ENCODE measurements at places on chromosomes 1 and 21.

DNA sequence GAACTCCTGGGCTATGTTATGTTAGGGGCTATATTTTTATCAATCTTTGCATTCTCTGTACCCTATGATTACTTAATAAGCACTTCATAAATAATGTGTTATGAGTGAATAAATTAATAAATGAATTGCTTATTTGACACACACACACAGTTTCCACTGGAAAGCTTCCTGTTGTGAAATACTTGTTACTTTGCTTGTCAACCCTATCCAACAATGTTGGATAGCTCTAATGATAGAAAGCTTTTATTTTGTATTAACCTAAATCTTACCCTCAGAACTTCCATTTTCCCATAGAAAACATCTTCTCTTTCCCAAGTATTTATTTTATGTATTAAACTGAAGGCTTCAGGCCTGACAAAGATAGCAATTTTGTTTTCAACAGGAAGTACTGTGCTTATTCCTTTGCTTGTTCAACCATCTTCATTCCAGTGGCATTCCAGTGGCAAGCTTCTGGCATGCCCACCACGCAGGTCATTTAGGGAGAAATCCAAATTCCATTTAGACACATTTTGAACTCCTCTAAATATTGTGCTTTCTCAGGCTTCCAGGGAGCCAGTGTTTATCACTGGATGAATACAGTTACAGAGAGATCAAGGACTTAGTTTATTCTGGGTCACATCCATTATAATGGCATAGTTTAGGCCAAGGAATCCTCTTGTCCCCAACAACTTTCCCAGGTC is 134.4 kb downstream of the TGFB2 start:
- DNase-seq = no peak

DNA sequence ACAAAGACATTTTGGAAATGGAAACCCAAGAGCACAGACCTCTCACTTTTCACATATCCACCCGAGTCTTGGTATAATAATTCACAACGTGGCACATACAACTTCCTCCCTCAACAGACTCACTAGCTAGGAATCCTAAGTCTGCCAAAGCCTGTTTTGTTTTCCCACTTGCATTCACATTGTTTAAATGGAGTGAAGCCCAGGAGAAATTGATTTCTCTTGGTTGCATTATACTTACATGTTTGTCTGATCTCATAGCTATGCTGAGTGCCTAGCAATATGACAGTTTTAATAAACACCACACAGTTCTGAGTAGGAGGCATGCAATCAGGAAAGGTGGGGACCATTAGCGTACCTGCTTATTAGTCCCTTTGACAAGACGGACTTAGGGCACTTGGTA is 348.6 kb upstream of the ADGRL4 start:
- DNase-seq = no peak

DNA sequence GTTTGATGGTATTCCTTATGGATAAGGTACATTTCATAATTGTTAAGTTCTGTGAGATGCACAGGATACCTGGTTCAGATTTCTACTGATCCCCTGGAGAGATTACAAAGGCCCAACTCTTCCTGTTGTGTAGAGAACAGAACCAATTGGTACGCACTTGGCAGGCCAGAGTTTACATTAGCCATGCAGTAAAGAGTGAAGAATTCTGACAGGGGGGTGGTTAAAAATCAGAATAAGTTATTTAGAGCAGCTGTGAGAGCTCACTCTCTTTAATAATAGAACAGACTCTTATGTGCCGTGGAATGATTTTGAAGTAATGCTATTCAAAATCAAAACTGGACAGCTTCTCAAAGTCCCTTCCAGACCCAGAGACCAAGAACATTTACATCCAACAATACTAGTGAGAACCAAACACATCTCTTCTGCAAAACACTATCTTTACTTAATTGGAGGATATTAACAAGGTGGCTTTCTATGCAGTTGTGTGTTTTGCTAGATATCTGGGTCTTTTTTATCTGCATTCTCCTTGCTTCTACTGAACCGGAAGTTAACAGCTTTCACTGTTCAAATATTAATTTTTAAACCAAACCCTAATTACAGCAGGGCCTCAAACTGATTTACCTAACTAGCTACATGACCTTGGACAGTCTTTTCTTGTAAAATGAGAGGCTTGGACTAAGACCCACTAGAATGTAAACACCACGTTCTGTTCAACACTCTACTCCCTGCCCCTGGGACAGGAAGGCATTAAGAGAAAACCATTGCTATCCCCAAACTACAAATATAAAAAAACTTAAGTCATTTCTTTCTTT is 4.0 kb downstream of the USP24 start:
- no peak for DNase-seq

GRCh38 chr1:151993084-151993733 is 450 bp downstream of the S100A10 start:
- DNase-seq = peak; percentile 75

DNA sequence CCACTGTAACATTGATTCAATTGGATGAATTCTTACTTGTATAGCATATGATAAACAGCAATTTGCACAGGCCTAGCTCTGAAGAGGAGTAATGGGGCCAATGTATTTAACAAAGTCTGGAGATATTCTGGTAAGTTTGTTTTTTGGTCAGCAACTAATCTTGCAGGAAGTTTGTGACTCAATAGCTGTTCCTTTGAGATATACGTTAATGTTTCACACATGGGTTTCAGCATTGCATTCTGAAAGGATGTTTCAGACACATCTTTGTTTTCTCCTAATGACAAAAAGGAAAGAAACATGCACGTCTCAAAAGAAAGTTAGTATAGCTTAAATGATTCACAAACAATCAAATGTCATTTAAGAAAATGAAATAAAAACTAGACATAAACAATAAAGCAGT is 49.0 kb downstream of the LTN1 start:
- no peak for DNase-seq

All from suppressor macrophage (primary cell).